ENCODE measurements at places on chromosomes 5 and 9.

DNA sequence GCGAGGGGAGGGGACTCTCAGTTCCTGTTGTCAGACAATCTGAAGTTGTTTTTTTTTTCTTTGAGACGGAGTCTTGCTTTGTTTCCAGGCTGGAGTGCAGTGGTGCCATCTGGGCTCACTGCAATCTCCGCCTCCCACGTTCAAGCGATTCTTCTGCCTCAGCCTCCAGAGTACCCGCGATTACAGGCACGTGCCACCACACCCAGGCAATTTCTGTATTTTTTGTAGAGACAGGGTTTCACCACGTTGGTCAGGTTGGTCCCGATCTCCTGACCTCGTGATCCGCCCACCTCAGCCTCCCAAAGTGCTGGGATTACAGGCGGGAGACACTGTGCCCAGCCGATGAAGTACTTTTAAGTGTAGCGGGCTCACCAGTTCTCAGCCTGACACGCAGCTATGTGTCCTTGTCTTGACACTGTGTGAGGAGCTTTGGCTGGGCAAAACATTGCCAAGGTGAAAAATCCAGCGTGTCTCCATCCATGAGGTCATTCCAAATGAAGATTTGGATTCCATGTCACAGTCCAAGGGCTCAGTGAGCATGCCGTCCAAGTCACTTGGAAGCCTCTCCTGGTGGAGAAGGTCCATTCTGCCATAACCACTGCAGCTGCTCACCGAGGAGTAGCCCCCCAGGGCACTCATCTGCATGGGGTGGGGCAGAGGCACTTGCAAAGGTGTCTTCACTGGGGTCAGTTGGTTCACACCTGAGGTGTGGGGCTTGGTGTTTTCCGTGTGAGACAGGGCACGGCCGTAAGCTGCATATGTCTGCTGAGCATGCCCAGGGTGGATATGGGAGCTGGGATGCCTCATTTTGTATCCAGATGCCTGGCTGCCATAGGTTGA lies 32.0 kb downstream of the OR2V1 start:
- DNase-seq = no peak

GRCh38 chr5:167319243-167319642 lies 972.2 kb upstream of the WWC1 start:
- DNase-seq = no peak

GRCh38 chr9:33453999-33454660 lies 6.7 kb upstream of the AQP3 start:
- no peak for DNase-seq

DNA sequence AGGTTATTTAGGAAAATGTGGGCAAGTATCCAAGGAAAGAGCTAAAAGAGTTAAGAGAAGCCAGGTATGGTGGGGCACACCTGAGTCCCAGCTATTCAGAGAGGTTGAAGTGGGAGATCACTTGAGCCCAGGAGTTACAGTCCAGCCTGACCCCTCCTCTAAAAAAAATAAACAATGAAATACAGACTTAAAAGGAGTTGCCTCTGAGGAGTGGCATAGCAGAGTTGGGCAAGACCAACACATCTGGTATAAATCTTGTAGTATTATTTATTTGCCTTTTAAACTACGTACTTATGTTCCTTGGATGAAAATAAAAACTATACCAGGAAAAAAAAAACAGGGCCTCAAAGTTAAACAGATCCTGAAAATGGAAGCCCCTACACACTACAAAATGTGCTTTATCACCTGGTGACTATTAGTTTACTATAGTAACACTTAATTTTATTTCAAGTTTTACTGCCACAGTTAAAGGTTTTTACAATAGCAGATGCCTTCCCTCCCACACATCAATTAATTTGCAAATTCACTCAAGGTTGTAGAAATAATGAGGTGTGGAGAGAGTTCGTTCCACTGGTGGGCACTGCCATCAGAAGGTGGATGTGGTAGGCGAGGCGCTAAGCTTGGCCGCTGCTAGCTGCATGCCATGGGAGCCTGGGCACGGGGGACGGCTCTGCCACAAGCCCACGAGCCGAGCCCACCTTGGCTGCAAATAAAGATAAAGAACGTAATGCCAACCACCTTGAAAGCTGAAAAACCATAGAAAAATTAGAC lies 48.0 kb downstream of the MED27 start:
- DNase-seq = no peak

DNA sequence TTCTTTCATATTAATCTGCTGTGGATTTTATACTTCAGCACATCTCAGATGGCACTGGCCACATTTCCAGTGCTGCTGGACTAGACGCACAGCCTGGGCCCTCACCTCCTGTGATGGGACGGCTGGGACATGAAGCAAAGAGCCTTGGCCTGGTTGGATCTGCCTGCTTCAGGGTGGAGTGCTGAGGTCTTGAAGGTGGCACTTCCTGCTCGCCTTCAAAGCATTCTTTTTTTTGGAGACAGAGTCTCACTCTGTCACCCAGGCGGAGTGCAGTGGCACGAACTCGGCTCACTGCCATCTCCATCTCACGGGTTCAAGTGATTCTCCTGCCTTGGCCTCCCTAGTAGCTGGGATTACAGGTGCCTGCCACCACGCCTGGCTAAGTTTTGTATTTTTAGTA lies 73.1 kb downstream of the RAPGEF1 start:
- no peak for DNase-seq

DNA sequence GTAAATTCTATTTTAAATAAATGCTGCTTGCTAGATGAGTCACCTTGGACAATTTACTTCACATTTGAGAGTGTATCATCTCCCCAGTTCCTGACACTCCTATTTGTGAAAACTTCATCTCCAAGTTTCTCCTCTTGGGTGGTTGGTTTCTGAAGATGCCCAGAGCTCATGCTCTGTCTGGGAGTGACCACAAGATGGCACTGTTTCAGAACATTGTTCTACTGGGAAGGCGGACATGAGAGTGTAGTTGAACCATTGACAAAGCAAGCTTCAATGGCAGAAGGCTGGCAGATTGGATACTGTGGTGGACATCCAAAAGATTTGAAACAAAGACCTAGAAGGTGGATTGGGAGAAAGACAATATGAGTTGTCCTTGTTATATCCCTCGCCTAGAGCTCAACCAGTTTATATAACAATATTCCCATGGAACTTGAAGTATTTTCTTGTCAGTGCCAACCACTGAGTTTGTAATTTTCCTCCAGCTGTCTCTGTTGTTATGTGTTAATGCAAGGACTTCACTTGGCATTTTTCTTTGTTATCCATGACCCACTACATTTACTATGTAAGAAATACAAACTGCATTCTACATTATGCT lies 234.3 kb upstream of the ANKH start:
- peak; percentile 74 for DNase-seq

- DNase-seq = peak; percentile 98
Observed at GRCh38 chr9:34611811-34612787, at the start of gene RPP25L. Gene RPP25L (minus strand): TSS chr9:34612097. CDS start chr9:34611296, 801 bp downstream.

DNA sequence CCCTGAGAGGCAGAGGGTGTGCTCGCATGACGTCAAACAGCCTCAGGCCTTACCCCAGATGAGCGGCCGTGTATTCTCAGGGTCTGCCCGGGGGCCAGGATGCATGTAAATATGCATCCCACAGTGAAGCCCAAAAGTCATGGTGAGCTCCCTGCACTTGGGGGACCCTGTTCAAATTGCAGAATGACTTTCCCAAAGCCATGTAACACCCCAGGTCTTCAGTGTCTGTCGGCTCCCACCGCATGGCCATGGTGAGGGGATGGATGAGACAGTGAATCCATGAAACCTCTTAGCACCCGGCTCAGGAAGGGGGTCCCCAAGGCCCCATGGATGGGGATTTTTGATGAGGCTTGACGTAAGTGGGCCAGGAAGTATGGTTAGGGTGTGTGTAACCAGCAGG lies 9.3 kb upstream of the COL5A1 start:
- no peak for DNase-seq

DNA sequence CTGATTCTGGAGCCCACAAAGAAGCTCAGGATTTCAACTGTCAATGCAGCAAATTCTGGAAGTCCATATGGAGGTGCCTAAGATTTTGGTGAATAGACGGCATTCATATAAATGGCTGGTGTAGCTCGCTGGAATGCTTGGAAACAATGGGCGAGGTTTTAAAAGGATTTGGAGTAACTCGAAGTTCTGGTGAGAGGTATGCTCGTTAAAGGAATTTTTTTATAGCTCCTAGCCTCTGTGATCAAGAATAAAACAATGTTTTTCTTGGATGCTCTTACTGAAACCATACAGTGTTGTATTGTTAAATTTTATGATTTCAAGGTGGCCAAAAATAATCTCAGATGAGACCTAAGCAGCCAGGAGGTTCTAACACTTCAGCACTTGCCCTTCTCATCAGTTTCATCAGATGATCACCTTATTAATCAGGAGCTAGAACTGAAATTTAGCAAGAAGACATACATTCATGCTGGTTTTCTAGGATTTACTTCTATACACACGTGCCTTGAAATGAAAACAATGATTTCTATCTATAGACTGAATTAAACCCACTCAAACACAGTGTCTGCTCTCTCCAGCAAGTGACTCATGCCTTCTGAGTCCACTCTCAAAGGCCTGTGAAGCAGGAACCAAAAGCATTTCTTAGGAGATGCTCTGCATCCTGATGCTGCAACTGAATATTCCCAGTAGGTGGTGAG lies 79.2 kb downstream of the OTULIN start:
- DNase-seq = peak; percentile 48

DNA sequence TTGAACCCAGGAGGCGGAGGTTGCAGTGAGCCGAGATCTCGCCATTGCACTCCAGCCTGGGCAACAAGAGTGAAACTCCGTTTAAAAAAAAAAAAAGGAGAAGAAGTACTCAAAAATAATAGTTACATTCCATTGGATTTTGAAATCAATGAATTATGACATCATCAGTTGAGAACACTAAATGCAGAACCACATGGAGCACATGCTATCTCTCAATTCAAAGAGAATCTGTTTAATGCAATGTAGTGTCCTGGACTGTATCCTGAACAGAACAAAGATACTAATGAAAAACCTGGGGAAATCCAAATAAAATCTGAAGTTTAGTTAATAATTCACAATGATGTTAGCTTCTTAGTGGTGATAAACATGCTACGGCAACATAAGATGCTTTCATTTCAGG lies 20.3 kb downstream of the CDC14B start:
- peak; percentile 44 for DNase-seq

DNA sequence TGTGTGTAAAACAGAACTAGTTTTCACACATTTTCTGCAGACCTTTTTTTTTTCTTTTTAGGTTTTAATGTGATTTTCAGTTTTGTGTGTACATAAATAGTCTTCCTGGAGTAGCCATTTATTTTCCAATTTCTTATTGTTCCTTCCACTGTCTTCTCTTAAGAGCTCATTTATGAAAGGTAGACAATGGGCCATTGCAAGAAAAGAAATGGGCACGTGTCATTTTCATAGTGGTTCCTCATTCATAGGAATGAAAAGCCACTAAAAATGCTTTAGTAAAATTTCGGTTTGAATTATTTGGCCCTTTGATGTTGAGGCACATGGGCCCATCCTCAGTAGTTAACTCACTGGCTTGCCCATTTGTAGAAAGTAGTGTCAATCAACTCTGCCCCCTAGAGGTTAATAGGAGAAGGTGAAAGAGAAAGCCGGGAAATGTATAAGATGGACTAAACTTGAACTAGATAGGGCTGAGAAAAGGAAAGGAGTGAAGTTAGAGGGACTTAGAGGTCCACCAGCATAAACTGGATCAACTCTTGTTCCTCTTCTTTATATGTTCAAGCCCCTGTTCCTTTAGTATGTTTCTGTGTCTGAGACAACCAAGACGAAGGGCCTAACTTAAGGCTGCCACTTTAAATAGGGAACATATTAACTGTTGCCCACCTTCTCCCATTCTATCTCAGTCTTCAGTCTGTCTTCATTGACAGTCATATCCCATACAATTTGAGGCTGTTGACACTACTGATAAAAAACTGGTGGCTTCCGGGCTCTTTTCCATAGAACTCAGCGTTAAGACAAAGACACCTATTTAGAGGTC lies 72.6 kb downstream of the SMARCA2 start:
- DNase-seq = peak; percentile 24

- peak; percentile 67 for DNase-seq
Observed at GRCh38 chr5:172878933-172879752, 45.1 kb downstream of the ERGIC1 start.

DNA sequence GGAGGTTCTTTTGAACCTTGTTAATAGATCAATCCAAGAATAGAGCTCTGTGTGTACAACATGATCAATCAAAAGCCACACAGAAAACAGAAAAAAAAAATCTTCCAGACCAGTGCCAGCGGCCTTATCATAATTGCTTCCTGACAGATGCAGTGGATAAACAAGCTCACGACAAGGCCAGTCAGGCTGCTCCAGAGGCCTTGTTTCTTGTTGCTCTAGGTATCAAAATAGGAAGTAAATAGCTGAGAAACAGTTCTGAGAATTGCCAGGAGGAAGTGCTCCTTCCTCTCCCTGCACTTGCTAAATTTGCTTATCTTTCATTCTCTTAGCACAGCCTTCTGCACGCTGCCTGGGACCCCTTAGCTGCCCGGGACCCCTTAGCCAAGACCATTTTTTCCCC lies 199.0 kb upstream of the TARS1 start:
- no peak for DNase-seq

GRCh38 chr5:43482490-43483297 lies 971 bp downstream of the TMEM267 start:
- peak; percentile 58 for DNase-seq

DNA sequence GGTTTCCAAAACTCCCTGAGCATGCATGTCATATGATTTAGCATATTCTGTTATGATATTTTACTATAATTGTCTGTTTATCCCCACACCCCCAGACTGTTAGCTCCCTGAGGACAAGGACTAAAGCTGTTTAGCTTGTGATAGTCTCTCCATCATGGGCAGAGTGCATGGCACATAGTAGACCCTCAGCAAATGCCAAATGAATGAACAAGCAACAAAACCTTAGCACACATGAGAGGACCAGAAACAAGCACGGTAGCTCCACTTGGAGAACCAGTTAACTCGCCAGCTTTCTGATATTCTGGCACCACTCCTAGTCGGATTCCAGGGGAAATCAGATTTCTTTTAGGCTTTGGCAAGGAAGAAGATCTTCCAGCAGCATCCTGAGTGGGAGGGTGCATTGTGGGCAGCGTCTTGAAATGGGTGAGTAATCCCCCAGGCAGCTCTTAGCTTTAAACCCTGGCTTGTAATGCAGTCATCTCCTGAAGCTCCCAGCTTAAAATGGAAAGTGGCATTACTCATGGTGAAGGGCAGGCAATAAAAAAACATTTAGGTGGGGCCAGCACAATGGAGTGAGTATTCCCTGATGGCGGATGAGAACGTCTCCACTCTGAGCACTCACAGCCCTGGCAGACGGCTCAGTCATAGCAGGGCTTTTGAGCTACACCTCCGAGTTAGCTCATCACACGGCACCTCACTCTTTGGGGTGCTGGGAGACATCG lies 41.1 kb downstream of the FGF1 start:
- peak; percentile 94 for DNase-seq

DNA sequence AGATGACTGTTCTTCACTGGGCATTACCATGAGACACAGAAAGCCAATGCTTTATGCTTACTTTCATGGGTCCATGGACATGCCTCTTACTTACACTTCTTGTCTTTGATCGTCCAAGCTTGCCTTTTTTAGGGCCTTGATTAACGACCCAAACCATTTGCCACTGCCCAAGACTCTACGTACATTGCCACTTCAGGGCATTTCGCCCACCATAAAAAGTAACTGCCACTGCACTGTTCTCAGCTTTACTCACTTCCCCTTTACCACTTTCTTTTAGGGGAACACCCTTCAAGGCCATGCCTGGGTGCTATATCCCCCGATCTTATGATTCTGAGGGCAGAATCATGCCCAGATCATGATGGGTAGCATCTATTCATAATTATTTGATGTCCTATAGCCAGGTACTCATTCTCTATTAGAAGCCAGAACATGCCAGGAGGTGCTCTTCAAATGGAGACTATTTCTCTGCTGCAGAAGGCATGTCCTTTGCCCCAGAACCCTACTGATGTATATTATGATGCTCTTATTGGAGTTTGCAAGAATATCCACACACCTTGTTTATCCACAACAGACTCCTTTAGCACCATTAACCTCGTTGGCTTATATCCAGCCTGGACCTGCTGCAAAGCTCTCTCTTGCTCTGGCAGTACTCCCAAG lies 64.1 kb upstream of the RAD23B start:
- no peak for DNase-seq
